T1000 (cell line): ENCODE measurements at places on chromosomes 7 and 10.

- DNase-seq = no peak
These were observed 14.7 kb downstream of the ECHDC3 start for GRCh38 chr10:11756766-11757315.

DNA sequence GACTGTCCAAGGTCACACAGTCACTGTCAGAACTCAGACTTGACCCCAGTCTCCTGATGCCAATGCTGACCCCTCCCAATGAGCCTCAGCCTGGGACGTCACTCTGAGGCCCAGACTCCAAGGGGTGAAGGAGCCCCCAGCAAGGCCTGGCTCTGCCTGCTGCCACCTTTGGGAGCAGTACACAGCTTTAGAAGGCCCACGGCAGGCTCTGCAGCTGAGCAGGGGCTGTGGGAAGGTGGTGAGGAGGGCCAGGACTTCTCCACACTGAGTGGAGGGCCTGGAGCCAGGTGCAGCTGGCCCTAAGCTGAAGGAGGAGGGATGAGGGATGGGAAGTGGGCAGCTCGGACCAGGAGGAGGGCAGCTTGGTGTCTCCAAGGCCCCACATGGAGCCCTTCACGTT lies 23.9 kb upstream of the ZMIZ1 start:
- DNase-seq = no peak

DNA sequence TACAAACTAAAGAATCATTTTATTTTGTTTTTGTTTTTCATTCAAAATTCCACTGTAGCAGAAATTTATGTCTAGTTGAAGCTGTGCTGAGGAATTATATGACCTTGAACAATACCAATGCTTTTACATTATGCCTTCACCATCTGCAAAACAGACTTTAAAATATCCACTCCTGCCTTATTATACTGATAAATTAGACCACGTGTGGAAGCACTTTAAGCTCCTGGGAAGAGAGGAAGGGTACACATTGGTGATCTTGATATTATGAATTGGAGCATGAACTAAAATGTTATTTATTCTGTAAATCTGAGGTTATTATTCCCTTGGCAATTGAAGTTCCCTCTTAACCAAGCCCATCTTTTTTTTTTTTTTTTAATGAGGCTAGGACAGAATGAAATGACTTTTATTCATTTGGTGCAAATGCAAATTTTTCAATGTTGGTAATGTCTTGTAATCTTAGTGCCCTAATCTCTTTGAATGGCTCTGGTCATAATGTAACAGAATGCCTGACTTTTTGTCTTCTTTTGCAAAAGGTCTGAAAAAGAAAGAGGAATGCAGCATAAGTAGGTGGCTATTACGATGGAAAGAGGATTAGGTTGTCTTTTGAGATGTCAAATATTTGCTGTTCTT lies 139.9 kb upstream of the COBL start:
- DNase-seq = no peak

GRCh38 chr7:92340016-92340415 lies 94.2 kb downstream of the ANKIB1 start:
- DNase-seq = no peak

DNA sequence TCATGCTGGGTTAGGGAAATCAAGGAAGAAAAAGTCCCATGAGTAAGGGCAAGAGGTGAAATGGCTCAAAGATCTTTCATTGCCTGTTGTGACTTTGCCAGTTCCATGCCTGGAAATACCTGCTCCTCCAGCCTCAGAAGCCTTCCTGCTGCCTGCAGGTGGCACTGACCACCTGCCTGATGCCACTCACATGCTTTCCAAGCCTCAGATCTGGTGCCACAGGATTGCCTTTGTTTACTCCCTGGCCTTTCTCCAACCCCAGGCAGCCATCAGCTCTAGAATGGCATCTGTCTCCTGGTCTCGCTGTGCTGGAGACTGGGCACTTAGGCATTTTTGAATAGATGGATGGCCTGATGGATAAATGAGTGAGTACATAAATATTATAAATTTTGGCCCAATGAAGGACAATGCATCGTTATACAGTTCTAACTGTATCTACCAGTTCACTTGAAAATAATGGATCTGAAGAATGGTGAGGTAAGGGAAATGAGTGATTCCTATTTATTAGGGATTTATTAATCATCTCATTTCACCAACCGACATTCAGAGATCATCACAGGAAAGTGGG lies 657.2 kb downstream of the INHBA start:
- no peak for DNase-seq

DNA sequence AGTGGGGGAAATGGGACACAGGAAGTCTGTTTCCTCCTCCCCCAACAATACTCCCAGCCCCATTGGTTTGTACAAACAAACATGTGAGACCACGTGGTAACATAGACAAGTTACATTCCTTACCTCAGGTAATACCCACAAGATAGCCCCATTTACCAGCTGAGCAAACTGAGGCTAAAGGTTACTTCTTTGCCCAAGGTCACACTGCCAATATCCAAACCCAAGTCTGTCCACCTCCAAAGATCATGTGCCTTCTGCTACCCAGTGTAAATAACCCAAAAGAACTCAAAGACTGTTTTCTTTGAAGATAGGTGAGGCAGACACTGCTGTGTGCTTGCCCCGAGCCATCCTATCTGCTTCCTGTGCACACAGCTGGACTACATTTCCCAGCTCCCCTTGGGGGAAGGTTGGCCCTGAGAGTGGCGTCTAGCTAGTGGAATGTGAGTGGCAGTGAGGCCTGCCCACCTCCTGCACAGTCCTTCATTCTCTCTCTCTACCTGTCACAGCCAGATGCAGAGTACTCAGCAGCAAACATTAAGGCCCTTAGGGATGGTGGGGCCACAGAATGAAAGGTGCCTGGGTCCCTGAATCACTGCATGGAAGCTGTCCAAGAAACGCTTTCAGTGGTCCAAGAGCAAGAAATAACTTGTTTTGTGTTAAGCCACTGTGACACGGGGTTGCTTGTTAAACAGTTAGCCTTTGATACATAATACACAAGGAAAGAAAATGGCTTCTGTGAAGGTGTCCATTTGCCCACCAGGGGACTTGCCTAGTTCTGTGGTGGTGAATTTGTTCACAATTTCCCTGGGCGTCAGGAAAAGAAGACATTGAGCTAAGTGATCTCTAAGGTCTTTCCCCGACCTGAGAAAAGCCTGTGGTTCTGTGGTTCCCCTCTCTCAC lies 257.7 kb upstream of the NFE2L3 start:
- no peak for DNase-seq

GRCh38 chr7:133152875-133153274 lies 71.0 kb upstream of the CHCHD3 start:
- no peak for DNase-seq

- DNase-seq = no peak
These were observed 2.4 kb upstream of the PKD1L1 start for GRCh38 chr7:47950714-47951113.

DNA sequence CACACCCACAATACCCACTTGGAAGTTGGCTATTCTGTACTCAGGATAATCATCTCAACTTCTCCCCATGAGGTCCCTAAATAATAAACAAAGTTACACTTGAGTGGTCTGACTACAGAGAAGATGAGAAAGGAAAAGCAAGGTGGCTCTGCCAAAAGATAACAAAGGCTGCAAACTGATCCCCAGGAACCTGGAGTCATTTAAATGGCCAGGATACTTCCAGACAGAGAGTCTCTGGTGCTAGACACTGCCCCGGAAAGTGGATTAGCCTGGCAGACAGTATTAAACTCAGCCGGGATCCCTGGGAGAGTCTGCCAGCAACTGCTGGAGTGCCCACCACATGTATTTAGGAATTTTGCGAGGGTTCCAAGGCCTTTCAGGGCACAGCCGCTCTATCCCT lies 93.7 kb downstream of the DGKI start:
- no peak for DNase-seq

- DNase-seq = no peak
These were observed 39.4 kb downstream of the CHST15 start for GRCh38 chr10:124053971-124054370.

- DNase-seq = no peak
These were observed 190.7 kb downstream of the CDCA7L start for GRCh38 chr7:21754963-21755362.

GRCh38 chr10:28326516-28327490 lies 23.9 kb upstream of the MPP7 start:
- no peak for DNase-seq

DNA sequence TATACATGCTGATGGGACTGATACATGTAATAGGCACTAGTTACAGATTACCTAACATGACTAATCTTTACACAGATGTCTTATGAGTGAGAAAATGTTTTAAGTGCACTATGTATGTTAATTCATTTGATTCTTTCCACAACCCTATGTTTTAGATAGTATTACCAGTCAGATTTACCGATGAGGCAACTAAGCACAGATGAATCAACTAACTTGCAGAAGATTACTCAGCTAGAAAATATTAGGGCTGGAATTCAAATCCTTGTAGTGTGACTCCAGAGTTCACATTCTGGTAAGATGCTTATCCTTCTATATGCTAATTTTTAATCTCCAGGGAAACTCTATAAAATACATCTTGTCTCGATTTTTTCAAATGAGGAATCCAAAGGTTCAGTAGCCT lies 964.9 kb downstream of the REEP3 start:
- DNase-seq = no peak

- DNase-seq = no peak
These were observed 137.2 kb upstream of the PCBD1 start for GRCh38 chr10:71025535-71025934.

DNA sequence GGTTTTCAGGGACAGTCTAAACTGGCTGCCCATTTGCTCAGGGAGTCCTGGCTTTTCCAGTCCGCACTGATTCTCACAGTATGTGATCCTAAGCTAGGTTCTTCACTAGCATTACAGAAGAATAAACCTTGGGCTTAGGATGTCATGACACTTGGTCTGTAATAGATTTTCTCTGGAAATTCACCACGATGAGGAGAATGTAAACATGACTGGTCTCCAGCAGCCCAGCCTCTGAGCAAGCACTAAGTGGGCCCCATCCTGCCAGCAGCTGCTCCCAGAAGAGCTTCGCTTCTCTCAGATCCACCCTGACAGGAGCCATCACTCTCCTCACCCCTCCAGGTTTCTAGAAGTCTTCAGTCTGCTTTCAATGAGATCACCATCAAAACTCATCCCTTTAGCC lies 103.7 kb upstream of the ZPBP start:
- no peak for DNase-seq
